SHP77 (cell line): ENCODE measurements at places on chromosomes 4 and X.

DNA sequence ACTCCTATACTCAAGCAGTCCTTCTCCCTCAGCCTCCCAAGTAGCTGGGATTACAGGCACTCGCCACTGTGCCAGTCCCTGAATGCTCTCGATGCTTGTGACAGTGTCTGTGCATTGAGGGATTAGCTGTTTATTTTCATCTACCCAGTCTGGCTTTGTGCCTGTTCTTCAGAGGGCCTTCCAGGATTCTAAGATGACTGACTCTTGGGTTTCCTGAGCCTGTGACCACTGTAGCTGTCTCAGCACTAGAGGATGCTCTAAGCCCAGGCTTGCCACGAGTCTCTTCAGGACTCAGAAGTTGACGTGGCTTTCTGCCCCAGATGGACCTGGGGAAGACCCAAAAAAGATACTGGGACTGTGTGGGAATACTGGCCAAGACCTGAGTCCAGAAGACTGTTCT lies 201.4 kb downstream of the ARHGAP10 start:
- DNase-seq: no peak

GRCh38 chr4:145130788-145131399 lies 32.8 kb downstream of the ABCE1 start:
- DNase-seq: no peak

DNA sequence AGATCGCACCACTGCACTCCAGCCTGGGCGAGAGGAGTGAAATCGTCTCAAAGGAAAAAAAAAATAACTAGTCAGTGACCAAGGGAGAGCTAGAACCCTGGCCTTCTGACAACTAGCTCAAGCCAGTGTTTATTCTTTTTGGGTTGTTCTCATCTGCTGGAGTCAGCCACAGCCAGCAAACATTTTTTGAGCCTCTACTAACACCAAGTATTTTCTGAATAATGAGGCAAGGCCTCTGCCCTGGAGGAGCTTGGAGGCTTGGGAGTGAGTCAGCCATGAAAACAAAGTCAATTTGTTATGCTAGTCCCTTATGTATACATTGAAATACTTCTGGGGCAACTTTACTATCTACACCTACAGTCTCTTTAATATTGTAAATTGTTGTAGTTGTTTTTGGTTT lies 46.5 kb downstream of the TMA16 start:
- no peak for DNase-seq

GRCh38 chr4:87079967-87080366 lies 140.5 kb downstream of the KLHL8 start:
- no peak for DNase-seq

- DNase-seq: no peak
Measured at GRCh38 chr4:31041385-31041784, 321.2 kb downstream of the PCDH7 start.

DNA sequence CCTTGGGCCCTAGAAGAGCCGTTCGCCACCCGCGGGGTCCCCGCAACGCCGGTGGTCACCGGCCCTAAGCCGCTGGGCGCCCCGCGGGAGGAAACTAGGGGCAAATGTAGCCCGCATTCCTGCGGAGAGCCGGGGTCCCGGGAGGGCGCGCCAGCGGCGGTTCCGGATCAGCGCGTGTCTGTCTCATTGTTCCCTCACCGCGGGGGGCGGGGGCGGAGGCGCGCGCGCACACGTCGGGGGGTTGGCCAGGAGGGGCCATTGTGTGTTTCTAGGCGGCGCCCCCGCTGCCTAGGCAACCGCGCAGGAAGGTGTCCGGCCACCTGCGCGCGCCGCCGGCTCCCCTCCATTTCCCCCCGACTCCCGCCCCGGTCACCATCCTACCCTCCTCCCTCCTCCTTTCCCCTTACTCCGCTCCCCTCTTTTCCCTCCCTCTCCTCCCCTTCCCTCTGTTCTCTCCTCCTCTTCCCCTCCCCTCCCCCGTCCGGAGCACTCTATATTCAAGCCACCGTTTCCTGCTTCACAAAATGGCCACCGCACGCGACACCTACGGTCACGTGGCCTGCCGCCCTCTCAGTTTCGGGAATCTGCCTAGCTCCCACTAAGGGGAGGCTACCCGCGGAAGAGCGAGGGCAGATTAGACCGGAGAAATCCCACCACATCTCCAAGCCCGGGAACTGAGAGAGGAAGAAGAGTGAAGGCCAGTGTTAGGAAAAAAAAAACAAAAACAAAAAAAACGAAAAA lies 789 bp upstream of the DDX3X start:
- peak; percentile 91 for DNase-seq

DNA sequence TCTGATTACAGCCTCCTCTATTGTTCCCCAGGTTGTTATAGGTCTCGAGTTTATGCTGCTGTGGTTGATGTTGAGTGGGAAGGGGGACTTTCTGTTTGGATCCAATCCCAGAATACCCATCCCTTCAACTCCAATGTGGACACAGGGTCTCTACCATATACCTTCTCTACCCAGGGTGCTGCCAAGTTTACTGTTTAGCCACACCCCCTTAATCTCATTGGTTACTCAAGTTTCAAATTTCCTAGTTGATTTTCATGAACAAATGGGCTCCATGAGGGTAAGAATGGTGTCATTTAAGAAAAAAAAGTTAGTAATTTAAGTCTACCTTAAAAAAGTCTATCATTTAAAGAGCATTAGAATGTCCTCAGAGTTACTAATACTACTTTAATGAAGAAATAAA lies 3.6 kb upstream of the SPP1 start:
- DNase-seq: peak; percentile 28

GRCh38 chr4:16931339-16932305 lies 33.2 kb upstream of the LDB2 start:
- no peak for DNase-seq

DNA sequence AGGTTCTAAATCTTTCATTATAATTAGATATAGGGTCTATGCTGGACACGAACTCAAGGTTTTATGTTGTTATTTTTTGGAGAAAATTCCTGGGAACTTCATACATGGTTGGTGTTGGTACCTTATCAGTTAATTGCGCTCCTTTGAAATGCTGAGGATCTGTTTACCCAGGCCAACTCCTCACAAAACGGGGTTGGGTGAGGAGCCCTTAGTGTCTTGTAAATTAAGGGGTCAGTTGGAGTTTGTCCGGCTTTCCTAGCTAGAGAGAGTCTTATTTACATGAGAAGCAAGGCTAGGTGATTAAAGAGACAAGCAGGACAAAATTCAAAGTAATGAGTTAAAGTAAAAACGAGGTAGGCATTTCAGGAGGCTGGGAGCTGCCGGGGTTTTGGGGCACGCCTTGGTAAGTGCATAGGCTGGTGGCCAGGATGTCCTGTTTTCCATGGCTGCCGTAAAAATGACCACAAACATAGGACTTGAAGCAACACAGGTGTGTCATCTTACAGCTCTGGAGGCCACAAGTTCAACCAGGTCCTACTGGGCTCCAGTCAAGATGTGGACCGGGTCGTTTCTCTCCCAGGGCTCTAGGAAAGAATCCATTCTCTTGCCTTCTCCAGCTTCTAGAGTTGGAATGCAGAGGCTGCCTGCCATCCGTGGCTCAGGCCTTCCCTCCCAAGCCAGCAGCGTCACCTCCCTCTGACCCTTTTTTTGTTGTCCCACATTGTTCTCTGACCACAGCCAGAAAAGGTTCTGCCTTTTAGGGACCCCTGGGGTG lies 19.8 kb downstream of the PSAPL1 start:
- DNase-seq: no peak

DNA sequence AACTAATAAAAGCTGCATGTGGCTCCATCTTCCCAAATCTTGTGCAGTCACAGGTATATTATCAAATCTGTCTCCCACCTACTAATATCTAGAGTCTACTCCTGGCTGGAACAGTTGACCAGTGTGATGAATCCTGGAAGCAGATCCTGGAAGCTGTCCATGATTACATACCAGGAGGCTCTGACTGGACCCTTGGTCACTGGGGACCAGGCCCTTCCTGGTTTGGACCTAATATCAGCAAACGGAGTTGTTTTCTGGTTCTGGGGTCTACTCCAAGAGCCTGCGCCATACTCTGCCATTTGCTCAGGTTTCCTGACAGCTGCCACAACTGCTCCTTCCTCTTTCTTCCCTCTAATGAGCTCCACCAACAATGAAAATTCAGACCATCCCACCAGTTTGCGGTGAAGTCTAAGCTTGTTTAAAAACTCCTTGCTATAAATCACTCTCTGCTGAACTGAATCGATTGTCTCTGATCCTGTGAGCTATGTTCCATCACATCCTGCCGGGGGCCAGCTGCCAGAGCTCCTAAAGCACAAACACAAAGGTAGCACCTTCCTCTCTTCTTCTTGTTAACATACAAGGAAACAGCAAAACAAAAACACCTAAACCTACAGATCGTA lies 114.2 kb downstream of the PALLD start:
- no peak for DNase-seq

GRCh38 chr4:39285111-39285795 lies 80.9 kb downstream of the RFC1 start:
- DNase-seq: no peak

DNA sequence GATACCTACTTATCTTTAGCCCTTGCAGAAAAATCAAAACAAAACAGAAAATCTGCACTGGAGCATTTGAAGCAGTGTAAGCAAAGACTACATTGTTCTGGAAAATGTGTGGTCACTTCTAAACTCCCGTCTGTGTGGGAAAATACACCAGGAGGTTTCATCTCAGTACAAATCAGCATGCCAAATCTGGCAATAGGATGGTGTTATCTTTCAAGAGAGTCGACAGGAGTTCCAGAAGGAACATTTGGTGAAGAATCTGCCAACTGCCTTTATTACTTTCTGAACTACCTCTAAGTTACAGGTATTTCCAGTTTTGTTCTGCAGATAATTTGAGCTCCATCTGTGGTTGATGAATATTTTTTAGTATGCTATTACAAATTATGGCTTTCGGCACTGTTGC lies 1348.0 kb downstream of the RAPGEF2 start:
- no peak for DNase-seq

DNA sequence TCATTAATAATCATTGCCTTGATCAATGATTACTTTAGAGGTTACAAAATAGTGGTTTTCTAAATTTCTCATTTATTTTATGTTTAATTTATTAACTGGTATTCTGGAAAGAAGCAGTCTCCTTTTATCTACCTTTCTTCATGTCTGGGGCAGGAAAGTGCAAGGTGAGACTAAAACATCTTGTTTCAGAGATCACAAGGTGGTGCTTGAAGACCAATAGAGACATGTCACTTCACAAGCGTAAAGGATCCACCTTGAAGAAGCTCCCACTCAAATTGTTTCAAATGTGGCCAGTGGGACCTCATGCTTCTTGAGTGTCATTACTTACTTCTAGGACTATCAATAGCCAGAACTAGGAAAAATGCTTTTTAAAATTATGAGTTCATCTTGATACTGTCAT lies 1568.7 kb downstream of the RPA4 start:
- no peak for DNase-seq

DNA sequence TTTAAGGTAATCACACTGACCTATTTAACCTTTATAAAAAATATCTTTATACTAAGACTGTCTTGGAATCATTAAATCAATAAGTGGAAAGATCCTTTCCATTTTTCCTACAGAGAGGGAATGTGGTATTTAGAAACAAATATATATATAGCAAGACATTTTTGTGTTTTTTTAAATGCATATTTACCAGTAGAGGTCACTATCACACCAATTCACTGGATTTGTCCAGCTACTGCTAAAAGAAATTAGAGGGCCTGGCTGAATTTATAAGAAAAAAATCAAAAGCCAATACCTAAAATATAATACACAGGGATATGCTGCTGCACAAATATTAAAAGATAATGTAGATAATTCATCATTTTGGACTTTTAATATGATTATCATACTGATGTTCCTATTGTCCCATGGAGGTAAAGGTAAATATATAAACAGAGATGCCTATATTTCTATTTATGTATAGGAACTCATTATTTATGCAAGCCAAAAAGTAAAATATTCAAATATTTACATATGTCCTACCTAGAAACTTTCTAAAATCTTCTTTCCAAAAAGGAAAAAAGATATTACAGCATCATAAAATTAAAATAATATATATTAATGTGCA lies 69.5 kb downstream of the PDE5A start:
- DNase-seq: peak; percentile 0

DNA sequence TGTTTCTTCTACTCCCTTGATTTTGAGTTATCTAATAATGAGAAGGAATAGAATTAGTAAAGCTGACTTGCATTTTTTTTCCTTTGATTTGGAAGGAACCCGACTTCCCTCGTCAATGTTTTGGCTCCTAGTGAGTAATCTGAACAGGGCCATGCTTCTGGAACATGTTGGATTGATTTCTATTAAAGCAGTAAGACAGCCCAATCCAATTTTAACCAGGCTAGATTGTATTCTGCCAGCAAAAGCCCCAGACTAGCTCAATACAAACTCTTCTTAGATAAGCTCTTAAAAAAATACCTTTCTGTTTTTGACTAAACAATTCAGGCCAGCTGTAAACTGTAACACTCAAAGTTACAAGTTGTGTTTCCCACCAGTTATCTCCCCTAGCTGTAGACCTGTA lies 126.2 kb downstream of the IRS4 start:
- no peak for DNase-seq

GRCh38 chr4:36467670-36468069 lies 186.3 kb downstream of the DTHD1 start:
- DNase-seq: no peak

- no peak for DNase-seq
Measured at GRCh38 chr4:108058685-108059440, 69.2 kb downstream of the HADH start.
